Naive thymus-derived CD8-positive, alpha-beta T cell (primary cell): ENCODE measurements at places on chromosomes 1 and 21. TPM values are rescaled to one million over a fixed set of nuclear protein-coding genes. Genes with fewer than 3 reads are reported as not detected.

DNA sequence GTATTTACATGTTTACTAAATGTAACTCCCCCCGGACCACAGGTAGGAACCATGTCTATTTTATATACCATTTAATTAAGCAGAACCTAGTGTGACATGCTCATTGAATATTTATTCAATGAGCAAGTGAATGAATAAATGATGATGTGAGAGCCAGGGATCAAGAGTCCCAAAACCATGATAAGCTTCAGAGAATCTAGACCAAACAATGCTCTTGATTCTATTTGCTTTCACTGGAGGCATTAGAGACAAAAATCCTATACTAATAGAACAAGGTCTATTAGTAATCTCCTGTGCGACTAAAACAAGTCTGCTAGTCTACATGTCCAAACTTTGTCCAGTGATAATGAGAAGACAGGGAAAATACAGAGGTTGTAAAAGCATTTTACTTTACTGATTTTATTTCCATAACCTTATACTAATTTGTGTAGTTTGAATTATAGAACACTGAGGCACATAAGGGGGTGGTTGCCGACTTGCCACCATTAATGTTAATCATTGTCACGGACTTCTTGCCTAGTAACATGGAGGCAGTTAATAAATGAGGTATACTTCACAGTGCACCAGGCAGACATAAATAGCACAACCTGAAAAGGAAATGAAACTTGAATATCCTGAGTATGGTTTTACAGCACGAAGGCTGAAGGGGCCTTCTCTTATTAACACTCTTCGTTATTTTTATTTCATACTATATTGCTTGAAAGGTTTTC, 69.8 kb downstream of the TBX15 start:
- no peak for DNase-seq

GRCh38 chr21:34204481-34205439, 131.4 kb downstream of the MRPS6 start:
- DNase-seq, result no peak

- DNase-seq, result no peak
These were observed 669.0 kb downstream of the RWDD3 start for GRCh38 chr1:95903060-95903459.

- DNase-seq, result no peak
These were observed 35.0 kb upstream of the ECE1 start for GRCh38 chr1:21325231-21325718.

DNA sequence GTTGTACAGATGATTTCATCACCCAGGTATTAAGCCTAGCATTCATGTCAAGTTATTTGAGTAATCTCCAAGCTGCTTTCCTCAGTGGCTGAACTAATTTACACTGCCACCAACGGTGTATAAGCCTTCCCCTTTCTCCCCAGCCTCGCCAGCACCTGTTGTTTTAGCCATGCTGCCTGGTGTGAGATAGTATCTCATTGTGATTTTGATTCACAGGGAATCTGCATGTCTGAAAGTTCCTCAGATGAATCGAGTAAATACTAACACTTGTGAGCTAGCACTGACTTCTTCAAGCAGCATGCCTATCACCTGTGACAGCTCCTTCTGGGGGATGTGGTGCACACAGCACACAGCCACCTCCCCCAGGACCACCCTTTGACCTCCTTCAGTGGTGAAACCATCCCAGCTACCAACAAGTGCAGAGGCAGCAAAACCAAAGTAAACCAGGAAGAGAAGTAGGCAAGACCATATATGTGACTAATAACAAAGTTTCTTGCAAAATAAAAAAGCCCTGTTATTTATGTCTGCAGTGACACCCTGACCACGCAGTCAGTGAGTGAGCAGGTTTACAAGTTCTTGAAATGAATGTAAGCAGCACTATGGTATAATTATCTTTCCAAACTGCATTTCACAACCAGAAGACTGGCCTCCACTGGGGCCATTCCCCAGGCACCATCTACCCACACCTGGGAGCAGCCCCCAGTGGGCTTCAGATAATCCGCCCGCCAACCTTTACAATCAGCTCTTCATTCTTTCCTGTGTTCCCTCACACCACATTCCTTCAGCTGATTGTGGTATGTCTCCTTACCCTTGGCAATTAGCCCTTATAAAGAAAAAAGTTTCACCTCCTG, 173.8 kb downstream of the ETS2 start:
- DNase-seq, result no peak

GRCh38 chr1:34713443-34713842, 41.4 kb upstream of the GJB5 start:
- no peak for DNase-seq

DNA sequence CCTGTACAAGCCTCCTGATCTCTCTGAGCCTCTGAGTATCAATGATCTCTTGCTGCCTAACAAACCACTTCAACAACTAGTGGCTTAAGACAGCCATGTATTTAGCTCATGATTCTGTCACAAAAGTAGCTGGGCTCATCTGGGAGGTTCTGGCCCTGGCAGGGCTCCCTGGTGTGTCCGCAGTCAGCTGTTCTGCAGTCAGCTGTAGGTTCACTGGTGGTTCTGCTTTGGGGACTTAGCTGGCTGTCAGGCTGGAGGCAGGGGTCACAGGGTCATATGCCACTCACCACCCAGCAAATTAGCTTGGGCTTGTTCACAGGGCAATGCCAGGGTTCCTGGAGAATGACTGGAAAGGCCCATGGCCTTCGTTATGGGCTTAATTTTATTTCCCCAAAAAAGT, 64.8 kb downstream of the DISP3 start:
- no peak for DNase-seq

- no peak for DNase-seq
These were observed 190.6 kb upstream of the SAMSN1 start for GRCh38 chr21:14736672-14737071.

DNA sequence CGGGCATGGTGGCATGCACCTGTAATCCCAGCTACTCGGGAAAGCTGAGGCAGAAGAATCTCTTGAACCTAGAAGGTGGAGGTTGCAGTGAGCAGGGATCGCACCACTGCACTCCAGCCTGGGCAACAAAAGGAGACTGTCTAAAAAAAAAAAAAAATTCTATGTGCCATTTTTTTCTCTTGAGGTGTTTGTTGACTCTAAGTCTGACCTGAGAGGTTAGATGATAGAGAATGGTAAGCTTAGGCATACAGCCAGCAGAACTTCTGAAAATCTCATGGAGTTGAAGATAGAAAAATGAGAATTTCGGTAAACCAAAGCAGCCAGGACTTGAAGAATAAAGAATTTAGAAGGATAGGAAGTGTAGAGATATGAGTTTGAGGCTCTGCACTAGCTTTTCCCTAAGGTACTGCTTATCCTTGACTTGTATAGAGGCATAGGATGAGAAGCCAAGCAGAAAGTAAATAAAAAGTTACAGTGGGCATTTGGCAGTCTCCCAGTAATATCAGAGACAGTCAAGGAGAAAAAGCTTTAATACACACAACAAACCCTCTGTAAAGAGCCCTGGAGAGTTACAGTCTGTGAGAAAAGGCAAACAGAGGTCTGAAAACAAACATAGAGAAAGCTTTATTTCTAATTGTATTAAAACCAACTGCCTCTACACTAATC, 24.3 kb downstream of the F13B start:
- DNase-seq, result no peak

GRCh38 chr1:77514921-77515776, 167.3 kb downstream of the ZZZ3 start:
- no peak for DNase-seq

DNA sequence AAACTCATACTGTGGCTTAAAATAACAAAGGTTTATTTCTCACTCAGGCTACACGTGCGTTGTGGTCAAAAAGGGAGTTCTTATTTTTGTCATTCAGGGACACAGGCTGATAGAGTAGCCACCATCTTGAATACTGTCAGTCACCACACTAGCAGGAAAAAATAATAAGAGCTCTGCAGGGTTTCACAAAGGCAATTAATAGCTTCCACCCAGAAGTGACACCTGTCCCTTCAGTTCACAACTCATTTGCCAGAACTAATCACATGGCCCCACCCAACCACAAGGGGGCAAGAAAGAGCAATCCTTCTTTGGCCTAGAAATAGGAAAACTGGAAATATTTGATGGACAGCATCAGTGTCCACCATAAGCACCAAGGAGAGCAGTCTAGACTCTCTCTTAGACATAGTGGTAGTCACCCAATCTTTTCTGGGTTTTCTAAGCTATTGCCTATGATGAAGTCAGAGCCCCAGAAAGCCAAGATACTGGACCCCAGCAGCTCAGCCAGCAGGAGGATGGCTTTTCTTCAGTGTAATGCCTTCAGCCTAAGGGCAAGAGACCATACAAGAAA, 8.2 kb downstream of the HAPLN2 start:
- DNase-seq, result no peak

- DNase-seq, result no peak
These were observed 2.6 kb upstream of the TAGLN2 start for GRCh38 chr1:159927849-159928431.

GRCh38 chr1:3453203-3453761, 1.2 kb upstream of the ARHGEF16 start:
- peak; percentile 62 for DNase-seq

DNA sequence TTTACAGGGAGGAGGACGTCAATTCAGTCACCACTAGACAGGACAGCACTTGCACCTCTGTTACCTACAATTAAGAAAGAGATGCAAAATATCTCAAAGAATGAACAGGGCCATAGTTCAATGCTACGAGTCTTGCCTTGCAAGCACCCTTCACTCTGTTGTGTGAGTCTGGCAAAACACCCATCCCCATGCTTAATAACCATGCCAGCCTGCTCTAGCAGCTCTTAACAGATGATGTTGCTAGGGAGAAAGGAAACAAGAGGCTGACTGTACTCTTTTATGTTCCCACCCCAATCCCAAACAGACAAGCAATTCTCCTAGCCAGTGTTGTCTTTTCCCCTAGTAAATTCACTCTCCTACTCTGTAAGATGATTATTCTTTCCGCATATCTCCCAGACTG, 5.3 kb downstream of the CBR1 start:
- no peak for DNase-seq

DNA sequence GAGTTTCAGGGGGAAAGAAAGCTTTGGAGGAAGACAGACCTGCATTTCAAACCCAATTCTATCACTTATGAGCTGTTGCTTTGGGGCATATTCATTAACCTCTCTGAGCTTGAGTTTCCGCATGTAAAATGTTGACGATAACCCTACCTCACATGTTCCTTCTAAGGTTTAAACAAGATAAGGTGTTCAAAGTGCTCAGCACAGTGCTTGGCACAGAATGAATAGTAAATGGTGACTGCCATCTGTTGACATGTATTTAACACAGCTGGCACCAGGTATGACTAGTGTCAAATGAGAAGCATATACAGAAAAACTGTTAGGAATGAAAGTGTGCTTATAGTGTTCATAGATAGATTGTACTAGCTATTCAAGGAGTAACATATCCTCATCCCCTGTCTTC, 155.5 kb downstream of the PTGER3 start:
- no peak for DNase-seq

GRCh38 chr21:16419188-16419921, 689.6 kb downstream of the USP25 start:
- no peak for DNase-seq

DNA sequence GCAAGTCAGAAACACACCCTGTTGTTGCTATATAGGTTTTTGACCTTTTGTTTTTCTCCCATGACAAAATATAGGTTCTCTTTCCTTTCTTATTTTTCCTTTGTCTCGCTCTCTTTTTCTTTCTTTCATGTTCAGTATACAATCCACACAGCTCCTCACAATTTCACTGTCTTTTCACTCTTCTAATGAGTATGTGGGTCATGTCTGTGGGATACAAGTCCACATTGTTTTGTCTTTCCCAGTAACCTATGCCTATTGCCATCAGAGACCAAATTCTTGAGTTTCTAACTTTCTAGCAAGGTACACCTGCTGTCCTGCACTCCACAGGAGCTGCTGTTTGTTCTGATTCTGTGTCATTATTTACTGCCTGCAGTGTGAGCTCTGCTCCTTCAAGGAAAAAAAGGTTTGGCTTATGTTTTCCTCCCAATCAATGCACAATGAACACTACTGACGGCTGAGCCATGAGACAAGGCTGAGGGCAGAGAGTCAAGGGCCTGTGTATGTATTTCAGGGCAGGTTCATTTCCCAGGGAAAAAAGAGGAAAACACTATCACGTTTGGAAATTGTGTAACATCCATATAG, 453.8 kb downstream of the NEGR1 start:
- no peak for DNase-seq

GRCh38 chr1:24047110-24047477, 64.8 kb downstream of the MYOM3 start:
- no peak for DNase-seq

DNA sequence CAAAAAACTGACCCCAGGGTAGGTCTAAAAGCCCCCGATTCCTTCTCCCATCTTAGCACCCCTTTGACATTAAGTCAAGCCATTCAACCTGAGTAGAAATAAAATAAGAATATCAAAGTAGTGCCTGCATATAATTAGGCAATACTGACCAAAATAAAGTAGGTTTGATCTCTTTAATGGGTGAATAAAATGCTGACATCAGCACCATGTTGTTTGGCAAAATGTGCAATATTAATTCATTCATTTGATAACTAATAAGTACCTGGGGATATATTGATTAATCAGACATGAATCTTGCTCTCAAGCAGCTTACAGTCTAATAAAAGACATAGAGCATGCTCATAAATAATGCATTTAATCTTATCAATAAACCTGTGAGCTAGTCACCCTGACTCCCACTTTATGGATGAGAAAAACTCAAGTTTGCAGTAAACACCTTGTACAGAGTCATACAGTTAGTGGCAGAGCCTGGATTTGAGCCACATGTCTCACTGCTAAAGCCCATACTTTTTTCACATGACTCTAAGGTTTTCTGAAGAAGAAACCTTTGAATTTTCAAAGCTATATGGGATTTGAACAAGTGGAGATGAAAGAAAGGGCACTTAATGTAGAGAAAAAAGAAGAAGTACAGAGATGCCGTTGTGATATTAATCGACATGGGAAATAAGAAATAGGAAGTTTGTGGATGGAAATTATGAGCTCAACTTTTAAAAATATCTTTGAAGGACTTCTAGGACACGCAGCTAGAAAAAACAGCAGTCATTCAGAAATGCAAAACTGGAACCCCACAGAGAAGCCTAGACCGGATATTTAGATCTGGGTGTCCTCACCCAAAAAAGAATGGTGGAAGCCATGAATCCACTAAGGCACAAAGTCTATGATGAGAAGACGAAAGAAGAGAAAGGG, 183.9 kb downstream of the TOMM20 start:
- no peak for DNase-seq

- no peak for DNase-seq
These were observed 77.0 kb downstream of the MORN1 start for GRCh38 chr1:2314273-2314802.

Gene ORC1
- 1.2 TPM for total RNA-seq

Gene PAQR6
- total RNA-seq, result 2.8 TPM

Gene LORICRIN
- not detected for total RNA-seq

Gene C4BPB
- 1.6 TPM for total RNA-seq

Gene MX2
- 114 TPM for total RNA-seq

Gene SAMSN1
- total RNA-seq, result 27.9 TPM

Gene CD48
- total RNA-seq, result 272 TPM

Gene TSNAX
- total RNA-seq, result 54.0 TPM

Gene FCRL1
- 14.0 TPM for total RNA-seq

Gene SLAMF7
- 6.2 TPM for total RNA-seq

Gene LRRC47
- 46.0 TPM for total RNA-seq

Gene RGS1
- 1.7 TPM for total RNA-seq

Gene LAMC2
- total RNA-seq, result not detected

Gene LDLRAP1
- total RNA-seq, result 361 TPM
